ENCODE measurements at places on chromosomes 6 and 20.
A peak's percentile ranks its signal among the peaks of the same experiment; 100 is the strongest.

DNA sequence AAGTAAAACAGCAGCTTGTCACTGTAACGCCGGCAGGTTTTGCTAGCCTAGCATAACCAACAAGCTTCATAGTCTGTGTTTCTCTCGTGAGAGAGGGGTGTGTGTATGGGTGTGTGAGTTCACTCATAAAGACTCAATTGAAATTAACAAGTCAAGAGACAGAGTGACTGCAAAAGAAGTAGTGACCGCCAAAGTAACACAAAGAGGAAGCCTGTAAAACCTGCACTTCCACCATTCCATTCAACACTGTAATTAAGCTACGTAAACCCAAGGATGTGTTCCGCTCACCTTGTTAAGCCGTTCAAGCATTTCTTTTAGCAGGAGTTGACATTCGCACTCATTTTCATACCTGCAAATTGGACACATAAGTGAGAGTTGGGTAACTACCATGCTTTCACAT is 6.6 kb downstream of the BFSP1 start:
- no peak for DNase-seq

GRCh38 chr20:62448038-62448437 is 20.7 kb upstream of the RBBP8NL start:
- no peak for DNase-seq

DNA sequence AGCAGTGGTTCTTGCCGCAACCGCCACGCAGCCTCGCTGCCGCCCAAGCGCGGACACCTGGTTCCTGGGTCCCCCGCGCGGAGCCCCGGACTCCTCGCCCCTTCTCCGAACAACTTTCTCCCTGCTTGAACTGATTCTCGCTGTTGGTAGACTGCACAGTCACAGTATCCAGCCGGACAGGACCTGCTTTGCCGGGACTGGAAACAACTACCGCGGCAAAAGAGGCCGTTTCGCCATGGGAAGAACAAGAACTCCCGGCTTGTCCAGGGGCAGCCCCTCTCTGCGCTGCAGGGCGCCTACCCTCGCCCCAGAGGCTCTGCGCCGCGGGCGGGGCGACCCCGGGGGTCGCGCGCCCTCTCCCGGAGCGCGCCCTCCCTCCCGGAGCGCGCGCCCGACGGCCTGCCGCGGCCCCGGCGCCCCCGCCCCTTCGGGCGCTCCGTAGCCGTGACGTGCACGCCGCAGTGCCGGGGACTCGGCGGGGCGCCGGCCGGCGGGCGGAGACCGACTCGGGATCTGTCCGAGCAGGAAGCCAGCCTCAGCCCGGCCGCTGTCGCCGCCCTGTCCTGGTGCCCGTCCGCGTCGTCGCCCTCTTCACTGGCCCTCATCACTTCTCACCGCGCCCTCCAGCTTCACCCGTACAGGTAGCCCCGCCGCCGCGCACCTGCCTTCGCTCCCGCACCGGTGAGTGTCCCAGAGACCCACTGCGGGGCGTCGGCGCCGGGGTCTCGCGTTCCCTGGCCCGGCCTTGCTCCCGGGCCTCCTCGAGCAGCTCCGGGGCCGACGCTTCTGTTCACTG is at the start of gene MYO6:
Gene MYO6, plus strand, starts transcription at position 497 of the 796 bp plus-strand sequence. CDS start 68,309 bp downstream, outside the sequence.
- DNase-seq: peak; percentile 4

- DNase-seq: no peak
These were observed 8.7 kb upstream of the FANCE start for GRCh38 chr6:35443341-35444030.

DNA sequence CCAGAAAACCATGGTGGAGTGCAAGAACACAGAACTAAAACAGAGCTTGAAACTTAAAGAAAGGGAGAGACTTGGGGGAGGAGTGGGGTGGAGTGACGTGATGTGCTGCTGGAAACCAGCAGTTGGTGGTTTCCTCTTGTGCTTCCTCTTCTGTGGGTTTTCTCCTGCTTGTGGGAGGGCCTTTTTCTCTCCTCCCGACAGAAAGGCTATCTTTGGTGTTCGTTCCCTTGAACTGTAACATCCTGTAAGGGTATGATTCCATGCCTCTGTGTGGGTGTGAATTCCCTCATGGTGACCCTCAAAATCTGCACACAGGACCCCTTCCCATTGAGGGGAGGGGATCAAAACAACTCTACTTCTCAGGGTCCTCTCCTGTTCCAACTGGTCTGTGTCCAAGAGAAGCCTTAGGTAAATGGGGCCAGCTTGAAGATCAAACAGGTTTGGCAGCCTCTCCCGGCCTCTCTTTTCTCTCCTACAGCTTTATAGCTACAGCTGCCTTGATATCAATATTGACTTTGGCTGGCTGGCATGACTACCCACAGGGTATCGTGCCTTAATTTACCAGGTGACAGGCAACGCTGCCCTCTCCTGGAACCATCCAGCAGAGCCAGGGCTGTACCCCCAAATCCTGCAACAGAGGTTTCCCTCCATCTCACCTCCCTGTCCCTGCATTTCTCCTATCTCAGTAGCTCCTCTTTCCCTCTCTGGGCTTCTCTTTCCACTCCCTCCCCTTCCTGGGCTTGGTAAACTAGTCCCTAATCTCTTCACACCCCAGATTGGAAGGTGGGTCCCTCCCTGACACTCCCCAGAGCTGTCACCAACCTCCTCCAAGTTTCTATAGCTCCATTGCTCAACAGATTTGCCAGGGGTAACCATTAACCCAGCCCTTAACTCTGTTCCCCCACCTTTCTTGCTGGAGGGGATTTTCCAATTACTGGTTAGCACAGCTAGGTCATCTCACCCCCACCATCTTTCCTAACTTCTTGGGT is 1.5 kb upstream of the MSH5 start:
- no peak for DNase-seq

DNA sequence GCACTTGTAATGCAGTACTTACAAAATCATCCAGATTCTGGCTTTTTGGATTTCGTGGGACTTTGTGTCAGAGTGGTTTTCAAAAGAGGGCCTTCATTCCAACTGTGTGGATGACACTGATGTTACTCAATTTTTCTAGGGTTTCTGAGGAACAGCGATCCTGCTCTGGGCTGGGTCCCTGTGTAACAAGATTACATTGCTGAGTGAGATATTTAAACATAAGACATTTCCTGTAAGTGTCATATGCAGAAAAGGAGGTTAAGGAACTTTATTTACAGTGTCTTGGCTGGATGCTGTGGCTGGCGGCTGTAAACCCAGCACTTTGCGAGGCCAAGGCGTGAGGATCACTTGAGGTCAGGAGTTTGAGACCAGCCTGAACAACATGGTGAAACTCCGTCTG is 6.7 kb downstream of the ZFAND3 start:
- no peak for DNase-seq

DNA sequence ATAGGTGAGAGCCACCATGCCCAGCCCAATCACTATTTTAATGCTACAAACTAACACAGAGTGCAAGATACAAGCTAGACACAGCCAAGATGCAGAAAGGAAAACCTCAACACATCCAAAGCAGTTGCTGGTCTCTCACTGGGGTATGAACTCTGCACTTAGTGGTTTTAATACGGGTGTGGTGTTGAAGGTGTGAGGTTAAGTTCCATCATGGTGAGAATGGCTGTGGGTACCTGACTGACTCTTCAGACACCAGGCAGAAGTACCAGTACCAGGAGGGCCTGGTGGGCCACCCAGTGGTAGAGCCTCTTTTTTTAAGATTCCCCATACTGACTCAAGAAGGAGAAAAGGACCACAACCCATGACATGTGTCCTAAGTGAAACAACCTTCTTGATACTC is 13.0 kb downstream of the GNAS-AS1 start:
- no peak for DNase-seq

GRCh38 chr20:16580147-16580546 is 6.9 kb upstream of the KIF16B start:
- DNase-seq: no peak

GRCh38 chr6:41056768-41057490 is 3.9 kb downstream of the APOBEC2 start:
- DNase-seq: no peak

GRCh38 chr6:6918216-6918983 is 189.4 kb upstream of the RREB1 start:
- no peak for DNase-seq

- no peak for DNase-seq
These were observed 27.2 kb downstream of the IL17F start for GRCh38 chr6:52216932-52217575.

GRCh38 chr20:18359854-18360253 is 71.5 kb downstream of the ZNF133 start:
- no peak for DNase-seq

Measured in esophagus squamous epithelium (tissue), 5 donors.